ENCODE measurements at places on chromosomes 2 and 18.

DNA sequence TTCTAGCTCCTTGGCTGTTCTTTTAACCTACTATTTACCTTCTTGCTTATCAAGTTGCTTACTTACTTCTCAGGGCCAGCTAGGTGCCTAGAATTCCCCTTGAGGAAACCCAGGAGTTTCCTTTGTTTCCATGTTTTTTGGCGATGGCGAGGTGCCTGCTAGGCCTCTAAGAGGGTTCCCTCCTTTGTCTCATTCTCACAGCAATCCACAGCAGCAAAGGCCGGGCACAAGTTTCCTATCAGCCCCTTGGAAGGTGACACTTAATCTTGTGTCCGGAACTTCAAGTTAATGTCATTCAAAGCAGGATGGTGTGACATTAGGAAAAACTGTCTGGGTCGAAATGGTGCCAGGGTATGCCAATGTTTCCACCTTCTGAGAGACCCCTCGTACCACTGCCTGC lies 101.9 kb upstream of the EPC2 start:
- no peak for DNase-seq

- DNase-seq, result peak; percentile 82
These were observed 47.2 kb downstream of the CDC42EP3 start for GRCh38 chr2:37623971-37624900.

DNA sequence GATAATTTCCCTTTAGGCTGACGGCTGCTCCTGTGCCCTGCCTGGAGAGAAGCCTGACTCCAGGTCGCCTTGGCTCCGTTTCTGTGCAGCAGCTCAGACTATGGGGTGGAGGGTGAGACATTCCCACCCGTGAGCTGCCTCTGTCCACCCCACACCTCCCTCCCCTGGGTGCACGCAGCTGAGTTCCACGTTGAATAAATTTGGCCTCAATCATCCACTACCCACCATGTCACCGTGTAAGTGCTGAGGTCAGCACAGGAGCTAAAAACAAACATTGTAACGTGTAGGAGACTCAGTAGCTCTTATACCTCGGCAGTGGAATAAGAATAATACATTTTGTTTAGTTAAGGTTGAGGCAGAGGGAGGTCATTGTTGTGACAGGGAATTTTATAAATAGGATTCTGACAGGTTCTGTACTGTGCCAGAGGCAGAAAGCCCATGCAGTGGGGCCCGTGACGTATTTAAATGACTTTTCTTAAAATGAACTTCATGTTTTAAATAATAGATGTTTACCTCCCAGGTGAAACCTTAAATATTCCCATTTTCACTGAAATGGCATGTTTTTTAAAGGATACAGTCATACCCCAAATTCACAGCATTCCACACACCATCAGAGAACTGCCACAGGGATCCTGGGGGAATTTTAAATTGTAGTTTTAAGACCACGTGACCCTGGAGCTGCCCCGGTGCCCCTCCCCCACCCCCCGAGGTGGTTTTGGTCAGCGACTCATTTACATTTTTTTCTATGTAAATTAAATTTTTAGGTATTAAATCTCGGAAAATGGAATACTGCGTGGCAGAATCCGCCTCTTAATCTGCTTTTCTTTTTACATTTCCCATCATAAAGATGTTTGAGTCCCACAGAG lies 50.2 kb downstream of the NFATC1 start:
- no peak for DNase-seq

DNA sequence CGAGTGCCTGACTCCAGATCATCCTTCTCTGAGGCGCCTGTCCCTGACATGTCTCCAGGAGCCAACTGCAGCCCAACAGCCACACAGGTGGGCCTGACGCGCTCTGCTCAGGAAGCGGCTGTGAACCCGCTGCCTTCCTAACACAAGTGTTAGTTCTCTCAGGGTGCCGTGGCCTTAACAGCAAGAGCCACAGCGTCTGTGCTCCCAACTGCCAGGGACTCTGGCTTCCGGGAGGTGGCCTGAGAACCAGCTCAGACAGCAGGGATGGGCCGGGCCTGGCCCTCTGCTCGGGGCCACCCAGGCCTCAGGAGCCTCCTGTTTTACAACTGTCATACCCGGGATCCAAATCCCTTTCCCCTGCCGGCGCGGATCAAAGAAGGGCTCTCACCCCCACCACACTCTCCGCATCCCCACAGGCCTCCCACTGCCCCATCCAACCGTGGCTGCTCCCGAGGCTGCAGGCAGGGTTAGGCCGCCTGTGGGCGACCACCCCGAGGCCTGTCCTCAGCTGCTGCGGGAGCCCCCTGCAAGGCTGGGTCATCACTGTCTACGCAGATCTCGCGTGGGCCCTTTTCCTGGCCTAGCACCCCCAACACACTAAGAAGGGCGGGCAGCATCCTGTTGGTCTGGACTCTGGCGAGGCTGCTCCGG lies 114.2 kb upstream of the ZNF236 start:
- no peak for DNase-seq

GRCh38 chr2:218256612-218257350 lies 4.0 kb upstream of the GPBAR1 start:
- DNase-seq, result no peak

DNA sequence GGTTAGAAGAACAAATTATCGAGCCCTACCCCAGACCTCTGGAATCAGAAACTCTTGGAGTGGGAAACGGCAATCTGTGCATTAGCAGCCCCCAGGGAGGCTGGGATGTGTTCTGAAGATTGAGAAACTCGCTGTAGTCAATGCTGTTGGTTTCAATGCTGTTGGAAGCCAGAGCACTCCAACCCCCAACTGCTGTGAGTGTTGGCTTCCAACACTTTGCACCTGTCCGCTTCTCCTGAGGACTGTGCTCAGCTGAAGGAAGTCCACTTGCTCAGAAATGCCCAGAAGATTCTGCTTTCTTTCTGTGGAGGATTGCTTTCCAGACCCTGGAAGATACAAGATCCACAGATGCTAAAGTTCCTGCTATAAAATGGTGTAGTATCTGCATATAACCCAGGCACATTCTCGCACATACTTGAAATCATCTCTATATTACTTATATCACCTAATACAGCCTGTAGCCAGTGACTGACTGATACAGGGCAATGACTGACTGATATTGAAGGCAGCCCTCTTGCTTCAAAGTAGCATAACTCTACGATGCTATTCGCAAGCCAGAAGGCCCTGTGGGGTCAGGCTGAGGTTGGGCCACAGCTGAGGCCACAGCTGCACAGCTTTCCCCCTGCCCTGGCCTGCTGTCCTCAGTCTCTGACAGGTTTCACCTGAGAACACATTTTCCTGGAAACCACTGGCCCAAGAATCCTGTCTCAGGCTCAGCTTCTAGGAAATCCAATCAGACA lies 757.7 kb upstream of the ID2 start:
- DNase-seq, result no peak

GRCh38 chr2:191835539-191836350 lies 11.1 kb downstream of the CAVIN2 start:
- DNase-seq, result no peak

GRCh38 chr2:131077966-131078365 lies 15.3 kb downstream of the FAM168B start:
- DNase-seq, result no peak

- no peak for DNase-seq
These were observed 26.6 kb upstream of the COLEC12 start for GRCh38 chr18:527146-527545.

- no peak for DNase-seq
These were observed 11.8 kb downstream of the CHPF start for GRCh38 chr2:219531639-219532377.

- DNase-seq, result no peak
These were observed 117.9 kb upstream of the ZBTB14 start for GRCh38 chr18:5413447-5413846.

DNA sequence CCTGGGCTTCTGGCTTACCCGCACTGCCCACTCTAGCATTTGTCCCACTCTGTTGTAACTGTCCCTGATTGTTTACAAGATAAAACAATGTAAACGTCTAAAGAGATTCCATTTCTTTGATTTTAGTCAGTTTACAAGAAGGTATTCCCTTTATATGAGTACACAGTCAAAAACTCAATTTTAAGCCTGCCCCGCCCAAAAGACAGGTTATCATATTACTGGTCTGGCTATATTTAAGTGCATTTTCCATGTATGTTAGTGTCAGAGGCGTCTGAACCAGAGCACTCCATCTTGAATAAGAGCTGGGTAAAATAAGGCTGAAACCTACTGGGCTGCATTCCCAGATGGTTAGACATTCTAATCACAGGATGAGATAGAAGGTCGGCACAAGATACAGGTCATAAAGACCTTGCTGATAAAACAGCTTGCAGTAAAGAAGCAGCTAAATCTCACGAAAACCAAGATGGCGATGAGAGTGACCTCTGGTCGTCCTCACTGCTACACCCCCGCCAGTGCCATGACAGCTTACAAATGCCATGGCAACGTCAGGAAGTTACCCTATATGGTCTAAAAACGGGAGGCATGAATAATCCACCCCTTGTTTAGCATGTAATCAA lies 15.0 kb downstream of the GPR45 start:
- no peak for DNase-seq

DNA sequence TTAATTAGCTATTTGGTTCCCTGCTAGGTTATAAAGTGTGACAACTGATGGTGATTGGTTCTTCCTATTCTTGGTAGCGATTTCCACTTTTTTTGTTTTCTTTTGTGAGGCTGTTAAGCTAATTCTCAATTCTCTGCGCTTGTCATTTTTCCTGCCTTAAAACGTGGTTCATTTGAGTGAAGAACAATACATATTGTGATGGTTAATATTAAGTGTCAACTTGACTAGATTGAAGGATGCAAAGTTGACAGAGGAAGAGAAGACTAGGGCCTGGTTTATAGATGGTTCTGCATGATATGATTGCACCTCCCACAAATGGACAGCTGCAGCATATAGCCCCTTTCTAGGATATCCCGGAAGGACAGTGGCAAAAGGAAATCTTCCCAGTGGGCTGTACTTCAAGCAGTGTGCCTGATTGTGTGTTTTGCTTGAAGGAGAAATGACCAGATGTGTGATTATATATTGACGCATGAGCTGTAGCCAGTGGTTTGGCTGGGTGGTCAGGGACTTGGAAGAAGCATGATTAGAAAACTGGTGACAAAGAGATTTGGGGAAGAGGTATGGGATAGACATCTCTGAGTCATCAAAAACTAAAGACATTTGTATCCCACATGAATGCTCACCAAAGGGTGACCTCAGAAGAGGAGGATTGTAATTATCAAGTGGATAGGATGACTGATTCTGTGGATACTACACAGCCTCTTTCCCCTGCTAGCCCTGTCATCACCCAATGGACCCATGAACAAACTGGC lies 39.4 kb upstream of the ZNF804A start:
- no peak for DNase-seq

DNA sequence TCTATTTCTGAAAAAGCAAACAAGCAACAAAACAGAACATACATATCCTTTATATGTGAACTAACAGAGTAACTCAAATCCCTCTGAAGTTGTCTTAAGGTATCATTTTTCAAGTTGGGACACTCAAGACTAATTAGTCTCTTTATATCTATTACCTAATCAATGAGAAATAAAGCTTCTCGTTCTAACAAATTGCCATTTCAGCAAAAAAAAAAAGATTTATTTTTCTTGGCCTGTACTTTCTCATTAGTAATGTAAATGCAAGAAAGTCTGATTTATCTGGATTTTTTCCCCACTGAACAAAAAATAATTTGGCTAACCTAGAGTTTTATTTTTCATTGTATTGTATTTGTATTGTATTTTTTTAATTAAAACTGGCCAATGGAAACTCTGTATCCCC lies 176.1 kb upstream of the NOL4 start:
- DNase-seq, result no peak

DNA sequence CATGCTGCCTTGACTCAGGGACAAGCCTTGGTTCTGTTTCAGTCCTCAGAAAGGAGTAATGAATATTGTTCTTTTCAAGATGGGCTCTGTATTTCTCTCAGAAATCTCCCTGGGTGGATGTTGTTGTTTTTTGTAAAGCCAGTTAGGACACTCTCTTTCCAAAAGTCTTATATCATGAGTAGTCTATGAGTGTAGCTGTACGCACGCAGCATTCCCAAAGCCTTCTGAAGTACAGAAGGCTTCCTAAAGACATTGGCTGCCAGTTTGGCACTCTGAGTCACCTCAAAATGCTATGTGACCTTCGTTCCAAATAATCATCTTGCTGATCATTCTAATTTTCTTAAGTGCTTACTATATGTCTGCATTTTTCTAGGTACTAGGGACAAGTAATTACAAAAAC lies 16.7 kb upstream of the GTF2A1L start:
- no peak for DNase-seq

DNA sequence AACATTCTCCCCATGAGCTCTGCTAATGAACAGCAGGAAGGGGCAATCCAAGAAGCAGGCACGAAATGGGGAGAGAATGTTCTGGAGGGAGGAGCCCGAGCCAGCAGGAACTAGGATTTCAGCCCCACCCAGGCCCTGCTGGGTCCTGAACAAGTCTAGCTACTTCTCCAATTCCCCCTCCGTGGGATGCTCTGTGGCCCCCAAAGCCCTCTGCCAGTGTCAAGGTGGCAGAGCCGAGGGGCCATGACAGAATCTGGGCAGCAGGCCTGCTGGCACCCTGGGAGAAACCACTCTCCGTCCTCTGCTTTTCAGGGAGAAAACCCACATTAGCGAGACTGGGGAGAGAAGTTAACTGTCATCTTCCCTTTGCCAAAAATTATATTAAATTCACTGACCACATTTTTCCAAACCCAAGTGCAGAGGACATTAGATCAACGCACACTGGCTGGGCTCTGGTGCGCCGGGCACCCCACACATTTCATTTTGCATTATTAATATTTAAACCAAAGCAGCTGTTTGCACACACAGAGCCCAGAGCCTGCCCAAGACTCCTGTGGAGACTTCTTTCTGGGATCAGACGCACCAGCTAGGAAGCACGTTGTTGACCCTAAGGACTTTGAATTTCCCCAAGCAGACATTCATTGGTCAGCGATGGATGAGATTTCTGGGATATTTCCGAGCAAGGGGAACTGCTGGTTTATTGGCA lies 80.2 kb upstream of the PKDCC start:
- DNase-seq, result no peak

GRCh38 chr2:128727914-128728313 lies 409.2 kb upstream of the HS6ST1 start:
- DNase-seq, result peak; percentile 72

DNA sequence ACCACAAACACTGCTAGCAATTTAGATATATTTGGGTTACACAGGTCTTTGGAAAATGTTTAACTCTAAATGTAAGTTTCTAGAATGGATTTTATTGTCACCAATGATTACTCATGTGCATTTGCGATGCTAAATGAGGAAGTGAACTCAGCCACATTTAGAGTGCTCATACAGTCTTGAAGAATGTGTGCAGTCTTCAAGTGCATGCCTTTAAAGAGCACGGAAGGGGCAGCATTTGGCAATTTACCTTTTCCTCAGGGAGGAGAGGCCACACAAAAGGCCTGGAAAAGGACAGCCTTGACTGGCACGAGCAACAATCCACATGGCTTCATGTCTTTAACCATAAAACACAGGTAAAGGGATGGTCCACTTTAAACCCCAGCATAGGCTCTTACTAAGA lies 78.5 kb upstream of the STK17B start:
- DNase-seq, result peak; percentile 70

DNA sequence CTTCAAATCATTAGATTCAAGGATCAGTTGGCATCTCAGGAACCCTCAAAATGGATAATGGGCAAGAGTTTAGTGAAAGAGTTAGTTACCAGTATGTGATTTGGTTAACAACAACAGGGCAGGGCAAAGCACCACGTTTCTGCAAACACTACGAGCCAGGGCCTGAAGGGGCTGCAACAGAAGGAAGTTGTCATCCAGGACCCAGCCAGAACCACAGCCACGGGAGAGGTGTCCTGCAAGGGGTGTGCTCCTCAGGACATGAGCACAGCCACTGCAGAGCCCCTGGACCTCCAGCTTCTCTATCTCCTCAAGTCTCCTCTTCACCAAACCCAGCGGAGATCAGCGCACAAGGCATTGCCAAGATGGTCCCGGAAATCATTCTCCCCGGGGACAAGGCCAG lies 173.3 kb upstream of the PIEZO2 start:
- no peak for DNase-seq

- DNase-seq, result no peak
These were observed 19.3 kb downstream of the INPP5D start for GRCh38 chr2:233079473-233079877.

All from inflammatory macrophage (primary cell).